ENCODE measurements at places on chromosomes 11 and 22.
A peak's percentile ranks its signal among the peaks of the same experiment; 100 is the strongest.

DNA sequence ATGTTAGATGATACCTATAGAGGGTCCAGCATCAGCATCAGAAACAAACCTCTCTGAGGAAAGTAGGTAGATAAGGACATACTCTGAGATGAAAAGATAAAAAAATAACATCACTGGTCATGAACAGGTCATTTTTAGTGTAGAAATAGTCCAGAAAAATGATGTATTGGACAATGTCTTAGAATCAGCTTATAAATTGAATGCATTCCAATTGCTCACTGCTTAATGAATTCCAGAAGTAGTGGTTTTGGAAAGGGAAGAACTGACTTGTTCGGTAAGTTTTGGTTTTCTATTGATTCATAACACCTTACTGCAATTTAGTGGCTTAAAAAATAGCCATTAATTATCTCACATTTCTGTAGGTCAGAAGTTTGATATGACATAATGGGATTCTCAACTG is 929.5 kb upstream of the CCDC90B start:
- DNase-seq, result no peak

- no peak for DNase-seq
Observed at GRCh38 chr22:30161051-30161469, 80.8 kb downstream of the HORMAD2 start.

- peak; percentile 58 for DNase-seq
Observed at GRCh38 chr11:96267496-96268032, 75.4 kb downstream of the MAML2 start.

GRCh38 chr22:31083923-31084810 is 3.0 kb downstream of the SMTN start:
- no peak for DNase-seq

DNA sequence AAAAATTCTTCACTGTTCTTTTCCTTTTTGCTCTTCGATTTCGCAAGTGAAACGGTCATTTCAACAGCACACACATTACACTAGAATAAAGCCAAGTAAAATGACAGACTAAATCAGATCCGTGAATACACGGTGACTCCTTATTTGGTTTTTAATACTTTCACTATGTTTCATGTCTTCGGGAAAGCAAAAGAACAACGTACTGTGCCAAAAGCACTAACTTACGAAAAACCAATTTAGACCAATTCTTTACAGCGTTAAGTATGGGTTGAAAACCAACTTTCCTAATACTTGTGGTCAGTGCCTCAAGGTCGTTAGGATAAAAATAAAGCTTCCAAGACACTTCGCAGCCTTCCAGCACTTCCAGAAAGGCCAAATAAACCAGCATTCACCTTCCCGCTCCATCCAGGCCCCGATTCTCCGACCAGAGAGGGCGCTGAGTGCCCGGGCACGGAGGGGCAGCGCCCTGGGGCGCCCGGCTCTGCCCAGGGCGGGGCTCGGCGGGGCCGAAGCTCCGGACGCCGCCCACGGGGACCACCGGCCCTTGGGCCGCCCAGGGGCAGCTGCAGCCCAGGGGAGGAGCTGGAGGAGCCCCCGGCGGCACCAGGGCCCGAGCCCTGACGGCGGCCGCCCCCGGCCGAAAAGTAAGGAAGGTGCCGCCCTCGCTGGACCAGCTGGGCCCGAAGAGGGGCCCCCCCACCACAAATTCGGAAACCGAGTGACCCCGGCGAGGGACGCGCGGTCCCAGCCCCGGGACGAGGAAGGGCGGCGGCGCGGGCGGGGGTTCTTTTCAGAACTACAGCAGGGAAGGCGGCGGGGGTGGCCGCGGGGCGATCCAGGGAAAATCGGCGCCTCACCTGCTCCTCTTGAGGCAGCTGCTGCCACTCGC is 499 bp downstream of the ATL3 start:
- DNase-seq, result peak; percentile 21

- no peak for DNase-seq
Observed at GRCh38 chr22:32668254-32669094, 133.0 kb upstream of the TIMP3 start.

DNA sequence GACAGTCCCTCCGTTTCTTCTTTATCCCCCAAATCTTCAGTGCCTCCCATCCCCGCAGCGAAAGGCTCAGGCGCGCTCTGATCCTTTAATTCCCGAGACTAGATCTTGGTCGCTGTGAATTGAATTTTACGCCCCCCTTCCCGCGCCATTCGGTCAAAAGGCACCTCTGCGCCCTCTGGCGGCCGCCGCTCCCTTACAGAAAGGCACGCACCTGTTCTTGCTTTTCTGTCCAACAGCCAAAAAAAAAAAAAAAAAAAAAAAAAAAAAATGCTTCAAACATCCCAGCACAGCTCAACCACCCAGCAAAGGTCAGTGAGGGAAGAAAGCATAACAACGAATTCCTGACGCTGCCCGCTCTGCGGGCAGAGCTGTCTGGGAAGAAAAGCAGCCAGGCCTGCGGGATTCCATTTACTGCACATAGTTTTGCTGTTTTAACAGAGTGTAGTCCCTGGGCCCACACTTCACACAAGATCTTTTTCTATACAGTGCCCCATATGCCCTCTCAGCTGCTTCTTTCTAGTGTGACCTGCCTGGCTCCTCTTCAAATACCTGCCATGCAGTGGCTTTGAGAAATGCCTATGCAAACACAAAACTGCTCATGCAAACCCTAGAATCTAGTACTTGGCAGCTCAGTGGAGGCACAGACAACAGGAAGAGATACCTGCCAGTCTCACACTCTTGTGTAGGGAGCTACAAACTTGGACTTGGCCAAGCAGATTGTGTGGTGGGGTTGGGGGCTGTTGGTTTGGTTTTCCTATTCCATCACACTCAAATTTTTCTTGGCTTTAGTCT is 1.3 kb upstream of the ESAM start:
- DNase-seq, result peak; percentile 89

DNA sequence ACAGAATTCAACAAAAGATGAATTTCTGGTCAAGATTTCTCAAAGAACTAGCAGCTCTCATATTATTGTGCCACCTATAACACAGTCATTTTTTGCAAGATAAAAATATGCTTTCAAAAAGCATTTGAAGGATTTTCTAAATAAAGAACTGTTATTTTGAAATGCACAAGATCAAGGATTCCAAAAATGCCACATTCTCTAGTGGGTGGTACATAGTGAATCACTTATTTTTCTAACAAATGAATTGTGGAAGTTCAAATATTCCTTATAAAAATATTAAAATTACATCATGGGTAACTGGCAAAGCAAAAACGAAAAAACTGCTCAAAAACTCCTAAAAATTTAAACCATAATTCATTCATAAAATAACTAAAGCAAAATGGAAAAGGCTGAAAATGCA is 2.1 kb downstream of the RNF141 start:
- DNase-seq, result no peak

DNA sequence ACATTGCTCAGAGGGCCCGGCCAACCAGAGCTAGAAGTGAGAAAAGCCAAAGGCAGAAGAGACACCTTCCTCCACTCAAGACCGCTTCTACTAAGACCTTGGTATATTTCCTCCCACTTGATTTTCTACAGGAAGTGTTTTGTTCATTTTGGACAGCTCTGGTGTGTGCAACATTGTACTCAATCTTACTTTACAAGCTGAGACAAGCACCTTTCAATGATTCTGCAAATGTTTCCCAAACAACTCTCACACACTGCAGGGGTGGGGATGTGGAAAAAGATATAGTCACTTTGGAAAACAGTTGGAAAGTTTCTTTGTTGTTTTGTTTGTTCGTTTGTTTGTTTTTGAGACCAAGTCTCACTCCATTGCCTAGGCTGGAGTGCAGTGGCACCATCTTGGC is 15.7 kb downstream of the MYO18B start:
- no peak for DNase-seq
